Bladder microvascular endothelial cell (primary cell): ENCODE measurements at places on chromosomes 4 and X. TPM values are rescaled to one million over a fixed set of nuclear protein-coding genes. Genes with fewer than 3 reads are reported as not detected.

The HSFX3 gene
- total RNA-seq = not detected in 2 replicates

The MUC7 gene
- not detected in 2 replicates for total RNA-seq

The APBB2 gene
- total RNA-seq = 67.2 and 79.8 TPM in 2 replicates

The XG gene
- total RNA-seq = 0.31 and 2.6 TPM in 2 replicates

The UGT2A2 gene
- not detected in 2 replicates for total RNA-seq

The CORIN gene
- total RNA-seq = 0.16 and 0.63 TPM in 2 replicates

The RBMXL3 gene
- not detected in 2 replicates for total RNA-seq

The GBA3 gene
- total RNA-seq = not detected in 2 replicates

The SPINK2 gene
- total RNA-seq = not detected in 2 replicates

The SPACA5 gene
- not detected in 2 replicates for total RNA-seq

The ZAR1 gene
- not detected in 2 replicates for total RNA-seq

The NAP1L2 gene
- total RNA-seq = 0.81 and 3.0 TPM in 2 replicates

The DDX60 gene
- 18.6 and 42.2 TPM in 2 replicates for total RNA-seq

The TSPAN7 gene
- 6.6 and 9.6 TPM in 2 replicates for total RNA-seq

The SOWAHB gene
- not detected in 2 replicates for total RNA-seq

The PAK3 gene
- 0.49 and 3.9 TPM in 2 replicates for total RNA-seq

The FMR1NB gene
- total RNA-seq = not detected in 2 replicates

The TLR6 gene
- 0.31 and 0.81 TPM in 2 replicates for total RNA-seq

The CSN1S1 gene
- total RNA-seq = not detected in 2 replicates

The ESX1 gene
- total RNA-seq = not detected in 2 replicates

The P2RY4 gene
- 0.06 TPM in 1 of 2 replicates, not detected in the other for total RNA-seq

The CHRNA9 gene
- total RNA-seq = not detected in 2 replicates

The DHRSX gene
- 13.4 and 24.5 TPM in 2 replicates for total RNA-seq

The LPAR4 gene
- under 0.01 and 0.13 TPM in 2 replicates for total RNA-seq

The NELFA gene
- 11.5 and 15.0 TPM in 2 replicates for total RNA-seq

The EMCN gene
- 62.5 and 131 TPM in 2 replicates for total RNA-seq

The CXorf49B gene
- not detected in 2 replicates for total RNA-seq

The IL15 gene
- total RNA-seq = 3.3 and 3.6 TPM in 2 replicates

The WDR17 gene
- under 0.01 and 0.19 TPM in 2 replicates for total RNA-seq

The TIMP1 gene
- total RNA-seq = 40.2 and 56.6 TPM in 2 replicates

The TEX13B gene
- not detected in 2 replicates for total RNA-seq

The GAB3 gene
- total RNA-seq = 8.3 and 13.9 TPM in 2 replicates

The ING2 gene
- 5.0 and 6.5 TPM in 2 replicates for total RNA-seq

The LAMP2 gene
- 71.7 and 160 TPM in 2 replicates for total RNA-seq

The NPNT gene
- total RNA-seq = 0.32 and 0.44 TPM in 2 replicates

The PNCK gene
- total RNA-seq = not detected in 2 replicates

The IL21 gene
- total RNA-seq = not detected in 2 replicates

The MAMLD1 gene
- total RNA-seq = 0.32 and 1.5 TPM in 2 replicates

The TASL gene
- not detected in 2 replicates for total RNA-seq

The FAM241A gene
- 13.6 and 19.1 TPM in 2 replicates for total RNA-seq

The UGT2B17 gene
- total RNA-seq = not detected in 2 replicates

The P2RY8 gene
- 0.32 and 0.38 TPM in 2 replicates for total RNA-seq

The RTL5 gene
- total RNA-seq = 0.16 and 1.1 TPM in 2 replicates

The ETNPPL gene
- total RNA-seq = not detected in 2 replicates

The PCDH19 gene
- total RNA-seq = 0.97 and 2.2 TPM in 2 replicates

The POLN gene
- total RNA-seq = 2.3 and 4.3 TPM in 2 replicates

The KCND1 gene
- 0.32 and 0.57 TPM in 2 replicates for total RNA-seq

The TCEAL7 gene
- 0.88 and 2.8 TPM in 2 replicates for total RNA-seq

The CFAP299 gene
- not detected in 2 replicates for total RNA-seq

The WAS gene
- total RNA-seq = 0.19 TPM in 1 of 2 replicates, not detected in the other

The CRMP1 gene
- under 0.01 and 2.3 TPM in 2 replicates for total RNA-seq

The C1QTNF7 gene
- not detected in 2 replicates for total RNA-seq

The MCF2 gene
- total RNA-seq = under 0.01 and 0.06 TPM in 2 replicates

The LUZP4 gene
- total RNA-seq = not detected in 2 replicates
